Activated T-cell treated with anti-CD3 and anti-CD28 coated beads, Interleukin-2, amount 50 U/mL, for 48 hours (primary cell): ENCODE measurements at places on chromosomes 6 and 20.

DNA sequence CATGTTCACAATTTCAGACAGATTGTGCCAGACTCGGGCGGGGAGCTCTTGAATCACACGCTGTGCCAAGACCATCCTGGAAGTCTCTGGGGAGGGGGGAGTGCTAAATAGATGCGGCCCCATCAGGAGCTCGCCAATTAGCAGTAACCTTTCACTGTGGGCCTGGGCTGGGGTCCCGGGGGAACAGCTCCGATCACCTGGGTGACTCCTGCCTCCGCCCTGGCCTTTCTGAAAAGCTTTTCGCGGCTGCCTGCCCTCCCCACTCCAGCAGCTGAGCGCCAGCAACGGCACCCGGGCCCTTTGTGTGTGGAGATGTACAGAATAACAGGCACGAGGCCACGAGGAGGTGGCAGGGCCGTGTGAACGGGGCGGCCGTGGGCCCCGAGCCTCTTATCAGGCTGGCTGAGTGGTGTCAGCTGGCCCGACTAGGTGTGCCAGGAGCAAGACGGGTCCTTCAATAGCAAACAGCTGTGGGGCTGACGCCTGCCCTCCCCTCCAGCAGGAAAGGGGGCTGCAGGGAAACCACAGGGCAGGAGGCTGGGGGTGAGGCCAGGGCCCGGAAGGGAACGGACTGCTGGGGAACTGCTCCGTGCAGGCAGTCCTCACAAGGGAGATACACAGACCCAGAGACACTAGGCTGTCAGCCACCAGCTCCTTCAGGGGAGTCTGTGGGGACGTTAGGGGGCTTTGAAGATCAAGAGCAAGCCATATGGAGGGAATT is 56.8 kb downstream of the NOL4L start:
- peak; percentile 67 for DNase-seq

- DNase-seq = no peak
Observed at GRCh38 chr6:111776236-111777221, 96.7 kb downstream of the FYN start.

DNA sequence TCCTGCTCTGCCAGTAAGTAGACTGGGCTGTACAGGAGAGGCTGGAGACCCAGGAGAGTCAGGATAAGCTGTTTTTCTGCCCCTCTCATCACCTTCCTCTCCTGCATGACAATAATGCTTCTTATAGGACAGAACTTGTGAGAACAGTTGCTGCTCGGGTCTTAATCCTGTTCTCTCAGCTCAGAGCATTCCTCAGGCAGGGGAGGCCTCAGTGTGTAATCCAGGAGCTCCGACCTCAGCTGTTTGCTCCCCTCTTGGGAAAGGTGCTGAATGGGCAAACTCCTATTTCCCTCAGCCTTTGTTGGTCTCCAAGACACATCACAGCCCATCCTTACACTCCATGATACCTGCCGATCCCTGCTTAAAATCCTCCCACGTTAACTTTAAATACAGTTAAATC is 134.9 kb upstream of the LRFN2 start:
- DNase-seq = no peak

- no peak for DNase-seq
Observed at GRCh38 chr6:139452148-139452876, 77.9 kb upstream of the CITED2 start.

DNA sequence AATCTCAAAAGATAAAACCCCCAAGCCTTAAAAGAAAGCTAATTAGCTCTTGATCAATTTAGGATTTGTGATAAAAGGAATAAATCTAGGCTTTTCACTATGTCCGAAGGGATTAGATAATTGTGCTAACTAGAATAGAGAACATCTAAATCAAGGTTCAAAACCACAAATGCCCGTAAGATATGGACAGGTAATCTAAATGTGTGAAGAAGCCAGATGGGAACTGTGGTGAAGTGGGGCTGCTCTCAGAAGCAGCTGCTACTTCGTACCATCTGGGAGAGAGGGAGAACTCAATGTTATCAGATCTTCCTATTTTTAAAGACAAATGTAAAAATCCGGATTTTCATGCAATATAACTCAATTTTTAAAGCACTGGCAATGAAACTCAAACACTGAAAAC is 44.2 kb downstream of the NCOA6 start:
- DNase-seq = no peak

DNA sequence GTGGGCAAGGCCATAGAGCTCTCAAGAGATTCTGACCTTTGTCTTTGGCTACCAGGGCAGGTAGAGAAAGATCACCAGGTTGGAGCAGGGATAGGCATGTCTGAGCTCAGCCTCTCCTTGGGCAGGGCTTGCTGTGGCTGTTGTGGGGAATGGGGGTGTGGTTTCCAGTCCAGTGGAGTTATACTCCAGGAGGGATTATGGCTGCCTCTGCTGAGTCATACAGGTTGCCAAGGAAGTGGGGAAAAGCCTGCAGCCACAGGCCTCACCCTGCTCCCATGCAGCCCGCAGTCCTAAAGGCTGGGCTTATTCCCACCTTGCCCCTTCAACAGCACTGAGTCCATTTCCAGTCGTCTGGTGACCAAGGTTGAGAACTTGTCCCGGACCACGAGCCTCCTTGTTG is 21.9 kb downstream of the MEP1A start:
- DNase-seq = no peak

DNA sequence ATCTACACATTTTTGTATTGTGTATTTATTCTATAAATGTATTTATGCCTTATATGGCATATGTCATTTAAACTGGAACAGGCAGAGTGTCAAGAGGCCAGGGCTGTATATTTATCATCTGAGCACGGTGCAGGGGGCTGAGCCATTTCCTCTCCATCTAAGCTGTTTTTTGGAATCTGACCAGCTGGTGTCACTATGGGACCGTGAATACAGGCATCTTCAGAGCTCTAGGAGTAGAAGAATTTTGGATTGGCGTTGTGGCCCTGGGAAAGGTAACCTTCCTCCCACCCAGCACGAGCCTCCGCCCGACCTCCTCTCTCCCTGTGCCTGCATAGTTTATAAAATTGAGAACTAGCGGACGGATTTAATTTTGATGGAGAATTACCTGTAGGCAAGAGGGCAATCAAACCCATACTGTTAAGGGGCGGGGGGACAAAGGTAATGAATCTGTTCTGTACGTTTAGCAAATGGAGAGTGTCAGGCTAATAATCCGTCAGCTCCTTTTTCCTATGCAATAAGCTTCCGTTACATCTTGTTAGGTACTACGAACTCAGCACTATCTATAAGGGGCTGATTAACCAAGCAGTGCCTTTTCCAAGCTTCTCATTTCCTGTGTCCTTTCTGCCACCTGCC is 29.0 kb upstream of the EEF1E1 start:
- peak; percentile 45 for DNase-seq

DNA sequence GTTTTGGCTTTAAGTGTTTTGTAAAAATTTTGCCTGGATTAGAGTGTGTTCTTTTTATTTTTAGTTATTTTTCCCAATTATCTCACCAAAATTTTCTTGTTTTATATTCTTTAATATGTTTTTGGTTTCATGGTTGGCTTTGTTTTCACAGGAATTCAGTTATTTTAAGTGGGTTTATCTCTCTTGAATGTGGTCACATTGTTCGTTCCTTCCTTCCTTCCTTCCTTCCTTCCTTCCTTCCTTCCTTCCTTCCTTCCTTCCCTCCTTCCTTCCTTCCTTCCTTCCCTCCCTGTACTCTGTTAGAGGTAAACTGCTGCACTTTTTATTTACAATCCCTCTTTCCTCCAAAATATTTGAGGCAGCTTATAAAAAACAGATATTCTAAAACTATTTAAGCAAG is 672.9 kb upstream of the CITED2 start:
- DNase-seq = no peak

DNA sequence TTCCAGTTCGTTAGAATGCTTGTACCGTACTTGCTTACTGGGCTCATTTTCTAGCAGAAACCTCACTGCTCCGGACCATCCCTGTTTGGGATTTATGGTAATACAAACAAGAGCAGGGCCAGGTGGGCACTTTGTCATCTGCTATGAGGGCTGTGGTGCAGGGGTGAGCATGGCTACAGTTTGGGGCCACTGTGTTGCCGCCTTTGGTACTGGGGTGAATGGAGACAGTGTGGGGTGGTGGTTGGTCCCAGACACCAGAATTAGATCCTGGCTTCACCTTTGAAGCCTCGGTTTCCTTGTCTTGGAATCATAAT is 95.0 kb downstream of the TOX2 start:
- DNase-seq = peak; percentile 10

- DNase-seq = no peak
Observed at GRCh38 chr6:157747370-157747769, 75.7 kb upstream of the SNX9 start.

GRCh38 chr20:63022501-63022900 is 15.7 kb upstream of the BHLHE23 start:
- no peak for DNase-seq

- DNase-seq = no peak
Observed at GRCh38 chr6:144069506-144069905, 25.9 kb downstream of the SF3B5 start.
